Stimulated activated CD4-positive, alpha-beta T cell treated with anti-CD3 and anti-CD28 coated beads, Interleukin-4, amount 100 ng/mL, for 4 hours (primary cell): ENCODE measurements at places on chromosomes 4 and X.

GRCh38 chr4:113256946-113257345 is 207.5 kb downstream of the ANK2 start:
- DNase-seq: no peak

DNA sequence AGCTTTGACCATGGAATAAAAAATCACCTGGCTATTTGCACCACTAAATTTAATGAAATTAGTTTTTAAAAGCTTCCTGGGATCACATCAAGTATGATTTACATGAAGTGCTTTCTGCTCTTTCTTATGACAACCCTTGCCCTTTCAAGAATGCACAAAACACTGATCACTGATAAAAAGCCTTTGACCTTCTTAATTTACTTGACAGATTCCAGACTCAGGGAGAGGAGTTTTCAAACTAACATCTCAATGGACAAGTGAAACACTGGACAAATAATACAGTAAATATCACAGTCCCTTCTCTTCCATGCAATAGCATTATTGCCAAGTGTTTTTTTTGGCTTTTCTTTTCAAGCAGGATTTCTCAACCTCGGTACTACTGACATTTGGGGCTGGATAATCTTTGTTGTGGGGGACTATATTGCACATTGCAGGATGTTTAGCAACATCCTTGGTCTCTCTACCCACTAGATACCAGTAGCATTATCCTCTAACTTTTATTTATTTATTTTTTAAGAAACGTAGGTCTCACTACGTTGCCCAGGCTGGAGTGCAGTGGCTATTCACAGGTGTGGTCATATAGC is 86.3 kb downstream of the ZNF827 start:
- no peak for DNase-seq

- no peak for DNase-seq
Observed at GRCh38 chrX:131840799-131841495, 182.2 kb upstream of the STK26 start.

GRCh38 chr4:39631700-39632079 is 7.0 kb downstream of the SMIM14 start:
- DNase-seq: no peak

- DNase-seq: no peak
Observed at GRCh38 chr4:38084877-38085711, 124.9 kb downstream of the PTTG2 start.

GRCh38 chr4:17762726-17763125 is 18.7 kb downstream of the FAM184B start:
- no peak for DNase-seq

GRCh38 chrX:13357925-13358324 is 38.1 kb upstream of the ATXN3L start:
- DNase-seq: no peak

GRCh38 chrX:17553961-17554482 is 179.0 kb downstream of the NHS start:
- no peak for DNase-seq

DNA sequence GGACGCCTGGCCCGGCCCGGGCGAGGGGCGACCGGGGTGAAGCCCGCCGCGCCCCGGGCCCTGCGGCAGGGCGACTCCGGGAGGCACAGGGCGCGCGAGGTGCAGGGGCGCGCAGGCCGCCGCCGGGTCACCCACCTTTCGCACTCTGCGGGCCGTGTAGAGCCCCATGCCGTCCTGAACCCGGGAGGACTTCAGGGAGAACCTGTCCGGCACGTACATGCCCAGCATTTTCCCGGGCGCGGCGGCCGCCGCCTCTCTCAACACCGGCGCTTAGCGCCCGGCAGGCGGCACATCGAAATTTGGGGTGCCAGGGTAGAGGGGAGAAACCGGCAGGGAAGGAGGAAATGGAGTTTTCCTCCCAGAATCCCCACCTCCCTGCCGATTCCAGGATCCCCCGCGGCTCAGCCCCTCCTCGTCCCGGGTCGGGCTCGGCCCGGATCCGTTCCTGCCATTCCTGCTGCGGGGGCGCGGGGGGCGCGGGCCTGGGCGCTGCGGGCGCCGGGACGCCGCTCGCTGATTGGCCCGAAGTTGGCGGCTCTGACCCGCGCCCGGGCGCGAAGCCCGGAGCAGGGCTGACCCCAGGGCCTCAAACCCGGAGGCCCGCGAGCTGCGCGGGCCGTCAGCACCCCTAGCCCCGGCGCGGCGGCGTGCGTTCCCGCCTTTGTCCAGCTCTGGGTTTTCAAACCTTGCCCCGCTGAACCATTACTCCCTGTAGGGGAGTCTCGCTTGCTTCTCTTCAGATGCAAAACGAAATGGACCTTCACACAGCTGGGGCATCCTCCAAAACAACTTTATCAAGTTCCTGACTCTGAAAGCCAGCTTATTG is at the start of gene PRDM5:
Gene PRDM5 (minus strand): TSS at position 346 of the 826 bp plus-strand sequence. CDS start 118 bp downstream, at position 228.
- peak; percentile 21 for DNase-seq

- DNase-seq: no peak
Observed at GRCh38 chrX:133250184-133251100, 32.3 kb upstream of the TFDP3 start.

DNA sequence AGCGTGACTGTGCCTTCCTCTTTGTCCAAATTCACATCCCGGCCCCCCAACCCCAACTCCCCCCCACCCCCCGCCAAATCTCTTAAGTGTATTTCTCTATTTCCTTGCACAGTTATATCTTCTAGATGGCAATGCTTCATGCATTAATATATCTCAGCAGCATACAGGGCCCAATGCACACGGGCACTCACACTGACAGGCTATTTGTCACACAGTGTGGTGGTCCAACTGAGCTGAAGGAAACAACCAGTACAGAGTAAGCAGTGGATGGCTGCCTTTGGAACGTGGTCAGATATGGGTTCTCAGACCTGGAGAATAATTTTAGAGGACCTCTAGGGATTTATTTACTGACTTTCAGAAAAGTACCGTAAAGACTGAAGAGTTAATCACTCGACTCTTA is 681 bp downstream of the EXOC1 start:
- DNase-seq: no peak

DNA sequence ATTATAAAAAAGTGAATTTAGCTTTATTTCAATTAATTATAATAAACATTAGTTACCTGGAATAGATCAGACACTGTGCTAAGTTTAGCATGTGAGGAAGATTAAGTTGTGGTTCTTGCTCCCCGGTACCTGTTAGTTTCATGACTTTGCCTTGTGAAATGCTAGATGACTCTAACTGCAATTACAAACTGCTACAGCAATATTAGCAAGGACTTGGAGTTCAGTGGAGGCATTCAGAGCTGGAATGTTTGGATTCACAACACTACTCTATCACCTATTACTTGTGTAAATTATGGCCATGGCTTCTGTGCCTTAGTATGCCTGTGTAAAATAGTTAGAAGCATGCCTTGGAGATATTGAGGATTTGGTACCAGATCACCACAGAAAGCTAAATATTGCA is 21.4 kb upstream of the ANXA10 start:
- DNase-seq: no peak

DNA sequence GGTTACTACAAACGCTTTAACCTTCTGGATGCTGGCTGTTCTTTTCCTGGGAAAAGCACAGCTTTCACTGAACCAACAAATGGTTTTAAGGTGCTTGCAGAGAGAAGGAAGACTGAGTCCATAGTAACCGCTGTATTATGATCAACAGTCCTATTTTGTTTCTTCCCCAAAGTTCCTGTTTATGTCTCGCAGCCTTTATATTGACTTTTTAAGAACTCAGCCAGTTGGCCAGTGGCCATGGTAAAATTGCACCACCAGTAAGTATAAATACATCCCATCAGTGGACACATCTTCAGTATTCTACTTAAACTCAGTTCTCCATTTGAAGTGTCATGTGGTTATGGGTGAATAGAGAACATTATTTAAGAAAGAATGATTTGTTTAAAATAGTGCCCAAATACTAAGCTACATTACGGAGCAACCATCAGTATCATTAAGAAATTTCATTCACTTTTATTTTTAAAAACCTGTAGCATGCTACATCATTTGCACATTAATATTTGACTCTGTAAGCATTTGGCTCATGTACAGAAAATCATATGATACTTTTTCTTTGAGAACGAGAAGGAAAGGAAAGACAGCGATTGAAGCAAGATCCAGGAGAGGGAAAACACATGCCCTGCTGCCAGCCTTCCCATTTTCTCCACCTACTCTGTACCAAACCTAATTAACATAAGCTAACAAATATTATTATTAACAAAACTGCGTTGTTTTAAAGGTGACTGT is 287.0 kb downstream of the ARHGAP24 start:
- no peak for DNase-seq

DNA sequence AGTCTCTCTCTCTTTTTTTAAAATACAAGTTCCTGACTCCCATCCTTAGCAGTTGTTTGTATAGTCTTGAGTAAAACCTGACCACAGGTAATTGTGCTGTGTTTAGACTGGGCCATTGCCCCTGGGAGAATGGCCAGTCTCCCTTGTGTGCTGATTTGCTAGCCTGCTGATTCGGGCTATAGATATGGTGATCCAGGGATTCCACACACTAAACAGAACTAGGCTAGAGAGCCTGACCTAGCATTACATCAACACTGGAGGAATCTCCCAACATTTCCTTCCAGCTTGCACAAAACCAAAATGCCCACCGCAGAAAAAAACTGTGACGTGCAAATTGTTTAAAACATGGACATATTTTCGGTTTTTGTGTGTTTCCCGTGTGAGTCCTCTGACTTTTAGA is 5.1 kb downstream of the UPRT start:
- no peak for DNase-seq
